ENCODE measurements at places on chromosomes 6 and 20.
A peak's percentile ranks its signal among the peaks of the same experiment; 100 is the strongest.

DNA sequence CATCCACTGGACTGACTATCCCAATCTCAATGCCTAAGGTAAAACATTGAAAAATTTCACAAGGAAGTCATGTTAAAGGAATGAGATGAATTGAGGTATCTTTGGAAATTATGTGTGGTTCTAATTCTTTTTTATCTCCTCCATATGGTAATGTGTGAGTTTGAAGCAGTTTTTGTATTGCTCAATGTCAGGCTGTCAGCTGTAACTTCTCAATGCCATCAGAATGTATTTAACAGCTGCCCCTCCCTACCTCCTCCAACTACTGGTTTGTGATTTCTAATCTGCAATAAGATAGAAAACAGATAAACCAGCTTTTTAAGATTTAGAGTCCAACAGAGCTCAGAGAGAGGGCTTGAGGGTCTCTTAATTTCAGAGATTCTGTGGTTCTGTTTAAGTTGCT, 1005.8 kb upstream of the ADGRB3 start:
- peak; percentile 80 for DNase-seq

DNA sequence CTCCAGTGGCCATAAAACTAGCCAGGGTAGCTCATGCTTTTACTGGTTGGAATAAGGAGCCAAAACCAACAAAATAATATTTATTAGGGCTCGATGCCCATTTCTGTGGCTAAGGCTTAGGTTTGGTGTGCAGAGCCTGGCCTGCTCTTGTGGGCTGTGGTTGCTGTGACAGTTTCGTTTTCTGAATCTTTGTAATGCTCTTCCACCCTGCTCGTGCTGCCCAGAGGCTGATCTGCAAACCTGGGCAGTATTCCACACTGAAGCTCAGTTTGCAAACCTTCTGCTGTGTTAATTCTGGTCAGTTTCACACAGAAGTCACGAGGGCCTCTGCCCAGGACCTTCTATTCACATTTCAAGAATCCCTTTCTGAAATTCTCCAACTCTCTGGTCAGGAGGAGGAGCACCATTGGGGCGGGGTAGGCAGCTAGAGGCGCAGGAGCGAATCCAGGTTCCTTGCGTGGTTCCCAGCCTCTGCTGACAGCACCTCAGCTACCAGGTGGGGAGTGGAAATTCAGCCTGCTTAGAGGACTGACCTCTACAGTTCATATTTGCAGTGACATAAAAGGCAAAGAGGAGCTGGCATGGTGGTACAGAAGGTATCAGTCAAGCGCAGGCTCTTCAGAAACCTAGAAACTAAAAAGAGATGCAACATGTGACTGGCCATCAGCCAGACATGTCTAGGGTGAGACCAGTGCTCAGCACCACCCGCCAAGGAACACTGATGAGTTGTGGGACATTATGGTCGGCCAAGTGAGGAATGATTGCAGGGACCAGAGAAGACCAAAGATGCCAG, 14.3 kb upstream of the C20orf144 start:
- peak; percentile 75 for DNase-seq

DNA sequence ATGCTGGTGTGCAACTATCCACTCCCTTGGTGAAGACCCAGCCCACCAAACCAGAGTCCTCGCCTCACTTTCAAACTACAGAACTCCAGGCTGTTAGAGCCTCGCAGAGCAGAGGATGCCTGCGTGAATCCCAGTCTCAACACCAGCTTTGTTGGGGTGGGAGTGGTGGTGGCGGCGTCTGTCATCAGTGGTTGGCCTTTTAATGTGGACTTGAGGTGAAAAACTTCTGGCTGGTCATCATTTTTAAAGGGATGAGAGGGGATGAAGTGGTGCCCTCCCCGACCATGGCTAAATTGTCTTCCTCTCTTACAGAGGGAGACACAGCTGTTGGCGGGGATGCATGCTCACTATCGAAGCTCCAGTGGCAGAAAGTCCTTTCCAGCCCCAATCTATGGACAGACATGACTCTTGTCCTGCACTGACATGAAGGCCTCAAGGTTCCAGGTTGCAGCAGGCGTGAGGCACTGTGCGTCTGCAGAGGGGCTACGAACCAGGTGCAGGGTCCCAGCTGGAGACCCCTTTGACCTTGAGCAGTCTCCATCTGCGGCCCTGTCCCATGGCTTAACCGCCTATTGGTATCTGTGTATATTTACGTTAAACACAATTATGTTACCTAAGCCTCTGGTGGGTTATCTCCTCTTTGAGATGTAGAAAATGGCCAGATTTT, 54.9 kb downstream of the EZR start:
- no peak for DNase-seq

- DNase-seq = no peak
These were observed 93.0 kb downstream of the ZNF217 start for GRCh38 chr20:53500651-53501050.

- DNase-seq = no peak
These were observed 3.0 kb downstream of the DEFB115 start for GRCh38 chr20:31260326-31260932.

DNA sequence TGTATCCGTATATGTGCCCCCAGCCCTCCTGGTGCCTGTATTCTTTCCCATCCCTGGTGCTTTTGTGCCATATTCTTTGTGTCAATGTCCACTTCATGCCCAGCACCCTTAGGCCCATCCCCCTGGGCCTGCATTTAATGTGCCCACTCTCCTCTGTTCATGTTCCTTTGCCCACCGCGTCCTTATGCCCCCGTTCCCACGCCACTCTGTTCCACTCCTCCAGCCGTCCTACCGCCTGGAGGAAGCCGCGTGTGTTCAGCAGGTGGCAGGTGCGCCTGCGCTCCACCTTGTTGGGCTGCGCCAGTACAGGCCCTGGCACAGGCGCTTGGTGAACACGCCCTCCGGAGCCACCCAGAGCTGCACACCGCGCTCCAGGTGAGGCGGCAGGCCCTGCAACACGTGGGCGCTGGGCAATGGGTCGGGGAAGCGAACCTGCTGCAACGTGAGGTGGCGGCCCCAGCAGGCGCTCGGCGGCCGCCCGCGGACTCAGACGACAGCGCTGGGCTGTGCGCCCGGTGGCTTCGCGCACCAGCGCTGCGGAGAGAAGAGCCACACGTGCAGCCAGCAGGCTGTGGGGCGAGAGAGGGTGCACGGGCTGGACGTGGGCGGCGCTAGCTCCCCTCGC, 4.0 kb upstream of the FOXS1 start:
- DNase-seq = no peak

DNA sequence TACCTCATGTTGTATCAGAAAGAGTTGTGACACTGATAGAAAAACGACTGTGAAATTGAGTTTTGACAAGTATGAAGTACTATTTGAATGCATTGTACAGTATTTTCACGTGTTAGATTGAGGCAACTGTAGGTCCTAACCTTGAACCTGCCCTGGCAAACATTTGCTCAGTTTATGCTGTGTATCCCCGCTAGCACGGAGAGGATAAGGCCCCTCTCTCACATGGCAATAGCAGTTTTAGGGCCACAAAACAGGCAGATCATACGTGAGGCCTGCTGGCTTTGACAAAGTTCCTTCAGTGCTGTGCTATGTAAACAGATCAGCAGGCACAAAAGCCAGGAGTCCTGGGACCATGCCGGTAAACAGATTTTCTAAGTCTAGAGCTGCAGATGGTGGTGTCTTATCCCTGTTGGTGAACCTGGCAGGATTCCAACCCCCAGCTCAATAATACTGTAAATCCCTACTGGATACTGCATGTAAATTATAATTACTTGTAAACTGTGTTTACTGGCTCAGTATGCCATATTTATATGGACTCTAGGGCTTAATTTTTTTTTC, 23.8 kb upstream of the FAM217A start:
- DNase-seq = no peak

DNA sequence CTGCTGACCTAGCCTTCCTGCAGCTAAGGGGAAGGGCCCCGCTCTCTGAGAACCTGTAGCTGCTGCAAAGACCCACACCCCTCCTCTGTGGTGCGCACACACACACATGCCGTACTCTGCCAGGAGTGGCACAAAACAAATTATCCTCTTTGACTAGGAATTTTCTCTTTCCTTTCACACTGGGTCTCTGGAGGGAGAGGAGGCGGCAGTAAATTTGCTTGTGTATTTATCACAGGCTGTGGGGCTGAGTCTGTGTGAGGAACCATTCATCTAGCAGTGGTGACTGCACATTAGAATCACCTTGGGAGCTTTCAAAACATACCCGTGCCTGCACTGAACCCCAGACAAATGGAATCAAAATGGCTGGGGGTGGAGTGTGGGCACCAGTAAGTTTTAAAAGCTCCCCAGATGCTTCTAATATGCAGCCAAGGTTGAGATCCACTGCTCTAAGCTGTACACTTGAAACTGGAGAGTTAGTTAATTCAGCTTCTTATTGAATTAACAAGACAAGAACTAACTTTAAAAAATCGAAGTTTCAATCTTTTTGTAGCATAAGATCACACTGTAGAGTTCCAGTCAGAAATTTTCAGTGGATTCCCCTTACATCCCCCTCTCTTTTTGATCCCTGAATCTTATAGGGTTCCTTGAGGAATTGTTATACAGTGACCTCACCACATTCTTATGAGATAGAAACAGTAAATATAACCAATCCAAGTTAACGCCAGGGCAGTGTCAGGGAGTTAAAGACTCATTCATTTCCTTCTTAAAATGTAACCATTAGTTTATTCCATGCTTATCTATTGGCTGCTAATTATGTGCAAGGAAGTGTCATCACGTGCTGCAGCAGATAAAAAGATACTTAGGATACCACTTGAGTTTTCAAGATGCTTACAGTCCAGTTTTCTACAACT, 29.8 kb upstream of the GMDS start:
- DNase-seq = peak; percentile 18

DNA sequence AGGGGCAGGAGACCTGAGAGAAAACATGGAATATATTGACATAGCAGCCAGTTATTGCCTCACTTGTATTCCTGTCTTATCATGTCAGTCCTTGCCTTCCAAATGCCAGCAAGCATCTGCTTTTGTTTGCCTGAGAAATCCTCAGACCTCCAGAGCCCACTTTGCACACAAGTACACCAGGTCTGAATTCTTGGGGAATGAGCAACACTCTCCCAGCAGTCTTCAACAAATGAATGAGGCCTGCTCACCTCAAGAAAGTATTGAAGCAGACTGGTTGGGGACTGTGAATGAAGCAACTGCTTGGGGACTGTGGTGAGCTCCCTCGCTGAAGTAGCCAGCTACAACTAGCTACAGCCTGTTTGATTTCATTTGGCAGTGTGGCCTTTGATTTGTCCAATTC, 172.8 kb upstream of the SPTLC3 start:
- DNase-seq = no peak
